ENCODE measurements at places on chromosomes 7 and 10.

GRCh38 chr10:132606536-132607316 is 69.1 kb downstream of the INPP5A start:
- no peak for DNase-seq

- no peak for DNase-seq
These were observed 31.5 kb downstream of the EPC1 start for GRCh38 chr10:32315424-32315823.

- no peak for DNase-seq
These were observed 3.3 kb upstream of the CNNM2 start for GRCh38 chr10:102914781-102915180.

DNA sequence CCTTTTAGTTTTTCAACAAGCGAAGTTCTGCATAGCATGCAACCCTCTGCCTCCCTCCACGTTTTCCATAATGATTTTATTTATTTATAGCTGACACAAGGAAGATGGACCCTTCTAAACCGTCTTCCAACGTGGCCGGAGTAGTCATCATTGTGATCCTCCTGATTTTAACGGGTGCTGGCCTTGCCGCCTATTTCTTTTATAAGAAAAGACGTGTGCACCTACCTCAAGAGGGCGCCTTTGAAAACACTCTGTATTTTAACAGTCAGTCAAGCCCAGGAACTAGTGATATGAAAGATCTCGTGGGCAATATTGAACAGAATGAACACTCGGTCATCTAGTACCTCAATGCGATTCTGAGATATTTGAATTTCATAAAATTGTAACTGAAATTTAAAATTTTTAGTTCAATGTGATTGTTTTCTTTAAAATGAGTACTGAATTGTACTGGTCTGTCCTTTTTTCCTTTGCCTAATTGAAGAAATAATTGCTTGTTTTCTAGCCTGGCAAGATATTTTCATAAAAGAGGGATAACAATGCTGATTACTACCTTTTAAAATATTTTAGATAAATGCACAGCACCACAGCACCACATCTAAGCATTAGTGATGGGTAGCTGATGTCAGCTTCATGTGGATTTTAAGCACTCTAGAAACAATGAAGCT is 41.5 kb upstream of the SLC39A12 start:
- DNase-seq, result no peak

DNA sequence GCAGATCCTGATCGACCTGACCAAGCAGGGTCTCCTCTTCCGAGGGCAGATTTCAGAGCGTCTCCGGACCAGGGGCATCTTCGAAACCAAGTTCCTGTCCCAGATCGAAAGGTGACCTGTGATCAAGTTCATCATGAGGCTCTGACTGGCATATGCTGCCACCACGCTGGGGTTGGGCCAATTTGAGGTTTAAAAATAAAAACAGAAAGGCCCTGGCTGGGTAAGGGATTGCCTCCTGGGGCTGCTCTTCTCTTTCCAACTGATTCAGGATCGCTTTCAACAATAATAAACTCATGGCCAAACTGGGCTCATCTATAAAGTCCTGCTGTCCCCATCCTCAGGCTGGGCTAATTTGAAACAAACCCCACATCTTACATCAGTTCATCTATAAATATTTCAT is 17.1 kb upstream of the HK1 start:
- no peak for DNase-seq

- no peak for DNase-seq
These were observed 2.0 kb downstream of the SEMA3D start for GRCh38 chr7:85184599-85185423.

DNA sequence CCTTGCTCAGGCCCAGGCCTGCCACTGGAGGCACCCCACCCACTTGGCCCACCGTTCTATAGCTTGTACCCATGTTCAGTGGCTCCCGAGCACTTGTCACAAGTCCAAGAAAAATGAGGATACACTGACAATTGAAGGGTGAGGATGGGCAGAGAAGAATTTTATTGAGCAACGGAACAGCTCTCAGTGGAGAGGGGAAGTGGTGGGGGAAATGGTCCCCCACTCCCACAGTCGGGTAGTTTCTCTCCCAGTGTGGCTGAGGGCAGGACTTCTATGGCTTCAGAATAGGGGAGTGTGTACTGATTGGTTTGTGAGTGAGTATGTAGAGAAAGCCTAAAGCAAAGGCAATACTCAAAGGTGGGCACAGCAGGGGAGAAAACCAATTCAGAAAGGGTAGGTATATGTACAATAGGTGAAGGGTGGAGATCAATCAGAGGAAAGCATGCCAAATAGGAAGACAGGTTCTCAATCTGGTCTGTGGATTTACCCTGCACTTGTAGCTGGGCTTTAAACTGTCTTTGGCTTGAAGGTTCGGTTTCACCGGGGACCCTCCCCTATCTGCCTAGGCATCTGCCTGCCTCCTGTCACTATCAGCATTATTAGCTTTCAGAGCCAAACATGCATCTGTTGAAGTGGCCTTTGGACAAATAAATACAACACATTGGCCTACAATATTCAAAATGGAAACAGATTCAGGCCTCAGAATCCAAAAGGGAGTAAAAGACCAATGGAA is 8.9 kb upstream of the TSPAN13 start:
- no peak for DNase-seq

DNA sequence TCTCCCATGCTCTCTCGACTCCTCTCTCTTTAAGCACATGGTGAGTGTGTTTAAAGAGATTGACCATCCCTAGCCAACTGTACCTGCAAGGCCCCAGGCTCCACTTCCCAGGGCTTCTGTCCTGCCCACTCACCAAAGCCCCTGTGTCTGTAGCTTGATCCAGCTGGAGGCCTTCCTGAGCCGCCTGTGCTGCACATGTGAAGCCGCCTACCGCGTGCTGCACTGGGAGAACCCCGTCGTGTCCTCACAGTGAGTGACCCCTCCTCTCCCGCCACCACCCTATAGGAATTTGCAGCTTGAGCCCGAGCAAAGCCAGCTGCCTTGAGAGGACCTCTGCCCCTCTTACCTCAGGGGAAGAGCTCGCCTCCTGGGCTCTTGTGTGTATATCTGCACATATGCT is 11.2 kb downstream of the ZFYVE27 start:
- DNase-seq, result no peak

GRCh38 chr7:7354674-7355073 is 172.3 kb downstream of the C1GALT1 start:
- DNase-seq, result no peak

GRCh38 chr7:101333912-101334311 is 12.3 kb upstream of the IFT22 start:
- no peak for DNase-seq

- DNase-seq, result no peak
These were observed 174.6 kb upstream of the TARP start for GRCh38 chr7:38448054-38448453.

DNA sequence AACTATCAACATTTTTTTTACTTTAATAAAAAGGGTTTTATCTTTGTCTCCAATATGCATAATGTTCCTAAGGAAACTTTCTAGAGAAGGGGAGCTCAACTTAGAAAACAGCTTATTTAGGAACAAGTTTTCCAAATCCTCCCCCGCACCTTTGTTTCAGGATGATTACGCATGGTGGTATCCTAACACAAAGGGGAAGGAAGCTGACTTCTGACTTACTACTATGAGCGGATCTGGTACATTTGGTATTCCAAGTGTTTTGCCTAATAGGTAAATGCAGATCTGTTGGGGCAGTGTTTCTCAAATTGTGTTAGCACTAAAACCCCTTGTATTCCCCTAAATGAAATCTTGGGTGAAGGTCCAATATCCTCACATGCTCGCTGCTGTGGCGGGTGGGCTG is 229.3 kb upstream of the KLF14 start:
- DNase-seq, result no peak

DNA sequence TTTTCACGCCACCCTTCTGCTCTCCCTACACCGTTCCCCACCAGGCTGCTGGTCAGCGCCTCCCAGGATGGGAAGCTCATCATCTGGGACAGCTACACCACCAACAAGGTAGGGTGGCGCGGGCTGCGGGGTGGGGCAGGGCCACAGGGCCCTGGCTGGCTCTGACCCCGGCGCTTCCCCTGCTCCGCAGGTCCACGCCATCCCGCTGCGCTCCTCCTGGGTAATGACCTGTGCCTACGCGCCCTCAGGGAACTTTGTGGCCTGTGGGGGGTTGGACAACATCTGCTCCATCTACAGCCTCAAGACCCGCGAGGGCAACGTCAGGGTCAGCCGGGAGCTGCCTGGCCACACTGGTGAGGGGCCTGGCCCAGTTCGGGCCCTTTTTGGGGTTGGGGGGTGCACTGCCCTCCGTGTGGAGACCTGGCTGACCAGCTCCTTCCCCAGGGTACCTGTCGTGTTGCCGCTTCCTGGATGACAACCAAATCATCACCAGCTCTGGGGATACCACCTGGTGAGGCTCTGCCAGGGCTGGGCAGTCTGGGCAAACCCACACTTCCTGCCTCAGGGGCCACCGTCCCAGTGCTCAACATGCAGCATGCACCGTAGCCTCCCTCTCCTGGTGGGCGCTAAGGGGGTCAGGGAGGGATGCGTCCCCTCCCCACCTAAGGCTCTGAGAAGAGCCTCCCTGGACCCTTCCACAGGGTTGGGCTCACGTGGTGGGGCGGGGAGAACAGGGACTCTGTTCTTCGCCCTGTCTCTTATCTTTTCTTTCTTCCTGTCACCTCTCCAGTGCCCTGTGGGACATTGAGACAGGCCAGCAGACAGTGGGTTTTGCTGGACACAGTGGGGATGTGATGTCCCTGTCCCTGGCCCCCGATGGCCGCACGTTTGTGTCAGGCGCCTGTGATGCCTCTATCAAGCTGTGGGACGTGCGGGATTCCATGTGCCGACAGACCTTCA is 4.0 kb downstream of the GNB2 start:
- DNase-seq, result no peak

DNA sequence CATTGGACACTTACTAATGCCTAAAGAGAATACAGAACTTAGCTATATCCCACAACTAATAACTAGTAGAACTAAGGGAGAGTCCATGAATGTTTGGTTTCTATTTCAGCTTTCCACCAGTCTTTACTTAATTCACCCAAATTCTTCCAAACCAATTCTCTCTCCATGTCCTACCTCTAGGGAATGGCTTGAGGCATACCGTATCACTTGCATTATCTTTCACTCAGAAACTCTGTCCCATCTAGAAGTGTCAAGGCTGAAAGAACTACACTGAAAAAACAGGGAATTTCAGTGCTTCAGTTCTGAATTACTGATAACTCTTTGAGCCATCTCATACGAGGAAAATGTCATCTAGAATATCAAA is 758 bp downstream of the TMEM168 start:
- no peak for DNase-seq

DNA sequence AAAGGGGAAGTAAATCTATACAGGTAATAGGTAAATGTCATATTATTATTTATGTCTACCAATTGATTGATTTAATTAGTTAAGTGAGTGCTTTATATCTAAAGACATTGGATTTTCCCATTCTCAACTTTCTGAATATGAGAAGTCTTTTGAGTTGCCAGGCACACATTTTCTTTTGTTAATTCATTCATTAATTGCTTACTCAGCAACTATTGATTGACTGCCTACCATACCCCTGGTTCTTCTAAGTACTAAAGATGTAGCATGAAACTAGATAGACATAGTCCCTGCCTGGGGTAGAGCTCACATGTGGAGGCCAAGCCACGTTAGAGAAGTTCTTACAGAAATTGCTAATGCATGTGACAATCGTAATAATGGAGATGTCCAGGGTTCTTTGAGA is 253.1 kb upstream of the LYZL1 start:
- no peak for DNase-seq

DNA sequence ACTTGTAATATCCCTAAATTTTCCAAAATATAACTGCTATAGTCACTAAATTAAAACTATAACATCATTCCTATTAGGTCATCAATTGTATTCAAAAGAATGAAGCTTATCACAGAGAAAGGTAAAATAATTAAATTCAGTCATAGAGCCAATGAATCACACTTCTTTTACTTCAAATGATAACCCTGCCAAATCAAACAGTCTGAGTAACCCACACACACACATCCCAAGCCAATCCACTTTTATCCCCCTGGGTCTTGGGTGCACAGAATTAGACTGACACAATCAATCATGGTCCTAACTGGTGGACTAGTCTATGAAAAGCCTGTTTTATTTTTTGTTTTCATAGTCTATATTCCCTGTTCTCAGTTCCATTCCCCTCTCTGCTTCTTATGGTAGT is 25.6 kb downstream of the CTNNA3 start:
- no peak for DNase-seq

DNA sequence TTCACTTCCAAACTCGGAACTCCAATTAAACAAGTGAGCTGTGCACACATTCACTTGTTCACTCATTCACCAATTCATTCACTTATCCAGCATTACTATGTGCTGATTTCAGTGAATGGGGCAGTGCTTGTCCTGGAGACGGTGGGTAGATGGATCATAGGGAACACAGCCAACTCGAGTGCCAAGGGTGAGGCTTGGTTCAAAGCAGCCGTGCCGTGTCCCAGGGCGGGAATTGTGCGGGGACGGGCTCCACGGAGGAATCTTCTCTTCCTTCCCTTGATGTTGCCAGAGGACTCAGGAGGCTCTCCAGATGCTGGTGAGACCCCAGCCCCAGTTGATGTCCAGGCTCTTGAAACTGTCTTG is 2.9 kb downstream of the SH2D4B start:
- DNase-seq, result no peak

DNA sequence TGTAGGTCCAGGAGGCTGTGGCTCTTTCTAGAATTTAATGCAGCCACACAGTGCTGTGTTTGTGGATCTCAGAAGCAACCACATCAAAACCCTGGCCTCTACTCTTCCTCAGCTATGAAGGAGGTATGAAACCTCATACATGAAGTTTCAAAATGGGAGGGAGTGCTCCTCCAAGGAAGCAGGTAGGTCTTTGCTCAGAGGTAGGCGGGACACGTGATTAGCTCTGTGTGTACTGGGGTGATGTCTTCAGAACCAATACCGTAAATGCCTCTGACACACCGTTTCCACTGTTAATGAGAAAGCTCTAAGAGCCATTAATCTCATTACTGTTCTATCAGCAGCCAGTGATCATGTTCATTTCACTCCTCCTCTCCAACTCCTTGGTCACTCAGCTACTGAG is 126.1 kb downstream of the PLXNA4 start:
- DNase-seq, result no peak

- DNase-seq, result no peak
These were observed 590.6 kb upstream of the C7orf33 start for GRCh38 chr7:147999962-148000361.

DNA sequence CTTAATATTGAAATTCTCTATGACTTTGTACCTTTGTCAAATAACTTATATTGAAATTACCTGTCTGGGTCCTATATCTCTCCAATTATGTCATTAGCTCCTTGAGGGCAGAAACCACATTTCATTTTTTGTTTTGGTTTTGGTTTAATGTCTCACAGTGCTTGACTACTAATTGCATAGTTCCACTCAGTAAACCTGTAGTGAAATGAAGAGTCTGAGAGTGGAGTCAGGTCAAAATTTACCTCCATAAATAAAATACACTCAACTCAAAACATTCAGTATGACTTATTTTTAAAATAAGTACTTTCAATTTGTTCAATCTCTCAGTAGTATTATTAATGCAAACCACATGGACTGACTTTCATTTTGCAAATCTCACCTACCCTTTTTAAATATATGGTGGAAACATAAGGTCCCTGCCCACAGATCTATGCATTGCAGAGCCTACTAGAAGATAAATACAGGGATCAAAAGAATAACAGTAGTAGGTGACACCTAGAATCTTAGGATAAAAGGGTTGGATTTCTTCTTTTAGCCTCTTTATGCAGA is 32.5 kb downstream of the PDE1C start:
- DNase-seq, result no peak

Data from activated naive CD8-positive, alpha-beta T cell treated with anti-CD3 and anti-CD28 coated beads, Interleukin-2, amount 50 U/mL, for 16 hours (primary cell).